ENCODE measurements at places on chromosomes 2 and 18.
A peak's percentile ranks its signal among the peaks of the same experiment; 100 is the strongest.

DNA sequence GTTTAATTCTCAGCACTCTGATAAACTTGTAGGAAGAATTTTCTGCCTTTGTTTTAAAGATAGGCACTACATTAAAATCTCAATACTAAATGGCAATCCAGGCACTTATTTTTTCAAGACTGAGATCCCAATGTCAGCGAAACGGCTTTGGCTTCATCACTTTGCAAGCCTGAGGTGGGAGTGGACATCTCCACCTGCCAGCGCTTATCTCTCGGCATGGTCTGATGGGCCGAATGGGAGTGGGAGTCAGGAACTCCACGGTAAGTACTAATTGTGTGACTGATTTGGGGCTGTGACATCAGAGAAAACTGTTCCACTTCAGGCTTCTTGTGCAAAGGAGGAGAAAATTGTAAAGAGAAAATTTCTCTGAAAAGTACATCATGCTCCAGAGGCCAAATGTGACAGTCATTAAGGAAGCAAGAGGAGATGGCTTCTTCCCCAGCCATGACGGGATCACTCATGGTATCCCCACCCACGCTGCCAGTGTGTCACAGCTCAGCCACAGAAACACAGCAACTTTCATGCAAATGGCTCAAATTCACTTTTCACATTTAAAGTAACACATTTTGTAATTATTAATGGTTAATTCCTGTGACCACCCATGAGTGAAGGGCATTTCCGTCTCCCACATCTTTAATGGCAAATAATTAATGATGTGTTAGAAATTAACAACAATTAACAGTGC is 385.5 kb upstream of the HNRNPA3 start:
- no peak for DNase-seq

GRCh38 chr2:57943315-57943714 is 103.3 kb upstream of the VRK2 start:
- DNase-seq, result no peak

GRCh38 chr2:104673225-104673624 is 180.7 kb upstream of the POU3F3 start:
- DNase-seq, result peak; percentile 37

- no peak for DNase-seq
Observed at GRCh38 chr18:22985250-22985649, 52.1 kb downstream of the RBBP8 start.

GRCh38 chr2:144256996-144257707 is 262.8 kb downstream of the ZEB2 start:
- peak; percentile 43 for DNase-seq

GRCh38 chr2:20515290-20516220 is 68.7 kb downstream of the RHOB start:
- DNase-seq, result no peak

- DNase-seq, result peak; percentile 51
Observed at GRCh38 chr2:10091182-10091888, 11.1 kb upstream of the CYS1 start.

GRCh38 chr2:229104974-229105387 is 166.1 kb downstream of the PID1 start:
- peak; percentile 6 for DNase-seq

DNA sequence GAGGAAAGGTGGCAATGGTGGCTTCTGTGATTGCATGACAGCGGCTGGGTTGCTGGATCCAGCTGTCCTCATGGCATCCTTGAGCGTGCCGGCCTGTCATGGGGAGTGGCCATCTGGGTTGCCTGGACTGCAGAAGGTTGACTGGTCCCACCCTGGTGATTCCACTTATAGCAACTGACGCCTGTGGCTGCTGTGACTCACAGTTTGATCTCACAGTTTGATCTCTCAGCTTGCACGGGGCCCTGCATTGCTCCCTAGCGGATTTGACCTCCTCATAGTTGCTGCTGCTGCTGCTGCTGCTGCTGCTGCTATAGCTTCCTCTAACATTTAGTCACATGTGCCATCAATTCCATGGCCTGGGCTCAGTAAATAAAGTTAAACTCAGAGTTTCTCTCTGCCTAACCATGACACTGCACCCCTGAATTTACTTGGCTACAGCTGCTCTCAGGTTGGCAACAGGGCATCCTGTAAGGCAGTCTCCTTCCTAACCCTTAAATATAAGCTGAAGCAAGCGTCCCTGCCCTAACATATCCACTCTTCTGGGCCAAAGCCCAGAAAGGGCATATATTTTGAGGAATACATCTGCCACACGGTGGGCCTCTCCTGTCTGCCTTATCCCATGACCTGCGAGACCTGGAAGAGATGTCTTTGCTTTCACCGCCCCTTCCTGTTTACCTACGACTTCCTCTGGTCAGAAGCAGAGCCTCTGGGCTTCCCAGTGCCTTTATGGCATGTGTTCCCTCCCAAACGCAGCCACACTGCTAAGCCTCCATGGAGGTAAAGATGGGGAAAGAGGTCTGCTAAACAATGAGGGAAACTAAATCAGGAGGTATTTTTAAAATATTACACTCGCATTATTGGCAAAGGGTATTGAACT is 37.8 kb upstream of the CCDC150 start:
- DNase-seq, result peak; percentile 60

DNA sequence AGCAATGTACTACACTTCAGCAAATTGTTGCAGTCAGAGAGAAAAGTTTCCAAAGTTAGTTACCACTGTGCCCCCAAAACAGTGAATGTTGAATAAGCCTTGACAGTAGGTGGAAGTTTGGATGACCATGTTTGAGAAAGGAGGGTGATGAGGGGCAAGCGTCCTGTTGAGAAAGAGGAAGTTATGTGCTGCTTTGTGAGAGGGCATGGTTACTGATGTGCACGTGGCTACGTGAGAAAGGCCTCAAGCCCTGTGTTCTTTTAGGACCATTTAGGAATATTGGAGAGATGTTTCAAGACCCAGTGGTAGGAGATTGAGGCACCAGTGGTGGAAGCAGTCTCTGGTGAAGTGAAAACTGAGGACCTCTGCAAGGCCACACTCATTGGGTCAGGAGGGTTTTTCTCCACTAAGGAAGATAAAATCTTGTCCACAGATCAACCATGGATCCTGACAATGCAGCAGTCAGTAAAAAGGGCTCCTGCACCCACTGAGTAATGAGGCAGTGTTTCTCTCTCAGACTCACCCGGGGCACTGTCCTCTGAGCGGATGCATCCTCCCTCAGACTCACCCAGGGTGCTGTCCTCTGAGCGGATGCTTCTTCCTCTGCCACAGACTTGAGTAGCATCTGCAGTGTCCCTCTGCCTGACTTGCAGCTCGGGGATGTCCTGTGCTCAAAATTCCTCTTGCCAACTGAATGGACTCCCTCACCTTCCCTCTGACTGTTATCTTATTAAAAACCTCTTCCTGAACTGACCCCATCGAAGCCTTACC is 34.7 kb upstream of the ACTR3 start:
- peak; percentile 72 for DNase-seq

- DNase-seq, result no peak
Observed at GRCh38 chr2:168952424-168952823, 51.3 kb downstream of the G6PC2 start.

DNA sequence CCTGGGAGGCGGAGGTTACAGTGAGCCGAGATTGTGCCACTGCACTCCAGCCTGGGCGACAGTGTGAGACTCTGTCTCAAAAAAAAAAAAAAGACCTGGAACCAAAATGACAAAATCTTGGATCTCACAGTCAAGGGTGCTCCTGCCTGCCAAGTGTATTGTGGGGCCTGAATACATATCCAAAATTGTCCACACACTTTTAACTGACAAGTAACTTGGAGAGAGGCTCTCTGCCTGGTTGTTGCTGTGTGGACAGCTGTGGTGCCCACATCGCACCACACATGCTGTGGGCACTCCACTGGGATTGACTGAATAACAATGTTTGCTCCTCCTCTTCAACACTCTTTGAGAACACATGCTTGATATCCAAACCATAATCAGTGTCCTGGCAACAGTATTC is 117.6 kb upstream of the REV1 start:
- DNase-seq, result no peak

DNA sequence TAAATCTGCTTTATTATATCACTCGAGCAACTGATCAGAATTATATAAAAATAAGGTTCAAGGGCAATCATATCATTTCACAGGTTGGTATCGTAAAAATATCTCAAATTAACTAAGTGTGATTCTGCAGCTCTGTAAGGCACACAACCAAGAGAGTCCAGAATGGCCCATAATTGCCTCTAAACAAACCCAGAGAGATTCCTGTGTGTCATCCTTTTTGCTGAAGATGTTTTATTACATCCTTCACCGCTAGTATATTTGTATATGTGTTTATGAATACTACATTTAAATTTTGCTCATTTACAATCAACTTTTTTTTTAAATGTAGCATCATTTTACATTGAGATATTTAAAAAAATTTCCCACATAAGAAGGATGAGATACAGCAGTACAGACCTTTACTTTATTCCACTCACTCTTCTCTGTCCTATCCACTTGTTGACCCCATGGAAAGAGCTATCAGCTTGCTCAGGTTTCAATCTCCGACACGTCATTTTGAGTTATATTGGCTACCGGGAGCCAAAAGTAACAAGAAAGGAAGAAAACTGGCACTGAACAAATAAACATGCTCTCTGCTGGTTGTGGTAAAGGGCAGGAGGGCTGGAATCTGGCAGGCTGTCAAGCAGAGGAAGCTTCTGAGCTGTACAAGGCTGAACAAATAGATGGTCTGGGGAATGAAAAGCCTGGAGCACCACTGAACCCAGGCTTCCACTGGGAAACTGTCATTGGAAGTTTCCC is 23.1 kb downstream of the PLA2R1 start:
- no peak for DNase-seq

DNA sequence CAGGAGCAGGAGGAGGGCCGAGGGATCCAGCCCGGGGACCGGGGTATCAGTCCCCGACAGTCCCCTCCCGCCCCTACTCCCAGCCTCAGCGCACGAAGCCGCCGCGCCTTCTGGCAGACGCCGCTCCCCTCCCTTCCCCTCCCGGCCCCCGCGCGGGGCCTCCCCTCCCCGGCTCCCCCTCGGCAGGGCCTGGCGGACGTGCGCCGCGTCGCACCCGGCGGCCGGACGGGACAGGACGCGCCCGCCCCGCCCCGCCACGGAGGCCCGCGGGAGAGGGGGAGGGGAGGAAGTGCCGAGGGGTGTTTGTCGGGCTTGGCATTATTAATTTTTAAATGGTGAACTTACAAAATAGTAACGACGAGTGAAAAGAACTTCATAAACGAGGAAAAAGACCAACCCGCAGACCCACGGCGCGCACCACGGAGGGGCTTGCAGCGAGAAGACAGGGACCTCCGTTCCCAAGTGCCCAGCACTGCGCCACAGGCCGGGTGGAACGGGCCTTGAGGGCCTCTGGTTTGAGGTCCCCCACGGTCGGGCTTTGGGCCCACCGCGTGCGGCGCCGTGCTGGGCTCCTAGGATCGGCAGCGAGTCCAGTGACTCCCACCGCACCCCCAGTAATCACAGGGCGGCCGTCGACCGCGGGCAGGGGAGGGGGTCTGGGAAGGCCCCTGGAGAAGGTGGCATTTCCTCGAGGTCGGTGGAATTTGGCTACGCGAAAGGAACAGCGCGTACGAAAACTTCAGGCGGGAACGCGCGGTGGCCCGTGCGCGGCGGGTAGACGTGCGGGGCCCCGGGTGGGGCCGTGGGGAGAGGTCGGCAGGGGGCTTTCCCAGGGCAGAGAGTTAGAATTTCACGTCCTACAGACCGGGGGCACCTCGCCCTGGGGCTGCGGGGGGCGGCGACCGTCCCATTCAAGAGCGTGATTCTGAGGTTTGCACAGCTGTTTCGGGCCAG is 954 bp upstream of the CTDSP1 start:
- DNase-seq, result peak; percentile 91

DNA sequence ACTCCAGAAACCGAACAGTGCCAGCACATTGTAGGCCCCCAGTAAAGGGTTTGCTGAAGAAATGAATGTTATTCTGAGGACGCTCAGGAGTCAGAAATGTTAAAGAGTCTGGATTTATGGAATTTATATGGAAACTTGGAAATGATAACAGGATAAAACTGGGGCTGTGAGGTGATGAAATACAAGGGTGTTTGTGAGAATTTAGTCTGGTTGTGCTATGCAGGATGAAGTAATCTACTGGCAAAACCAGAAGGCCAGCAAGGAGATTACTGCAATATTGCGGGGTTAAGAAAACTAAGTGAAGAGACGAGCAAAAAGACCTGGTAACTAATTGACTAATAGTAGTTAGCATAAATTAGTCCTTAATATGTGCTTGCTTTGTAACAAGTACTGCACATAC is 467.8 kb downstream of the ZEB2 start:
- no peak for DNase-seq

DNA sequence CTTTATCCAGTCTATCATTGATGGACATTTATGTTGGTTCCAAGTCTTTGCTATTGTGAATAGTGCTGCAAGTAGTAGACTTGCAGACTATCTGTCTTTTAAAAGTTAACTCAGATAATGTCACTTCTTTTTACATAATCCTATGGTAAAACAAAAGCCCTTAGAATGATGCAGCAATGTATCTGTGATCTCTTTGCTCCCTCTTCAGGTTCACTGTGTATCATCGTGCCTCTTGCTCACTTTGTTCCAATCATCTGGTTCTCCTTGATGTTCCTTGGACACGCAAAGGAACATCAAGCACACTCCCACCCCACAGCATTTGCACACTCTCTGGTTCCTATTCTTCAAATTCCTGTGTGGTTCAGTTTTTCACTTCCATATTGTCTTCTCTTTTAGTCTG is 472.5 kb upstream of the ZNF804A start:
- DNase-seq, result no peak

- no peak for DNase-seq
Observed at GRCh38 chr2:172884336-172884735, 148.7 kb downstream of the RAPGEF4 start.

- DNase-seq, result peak; percentile 50
Observed at GRCh38 chr2:200968735-200969134, 5.3 kb upstream of the ORC2 start.

DNA sequence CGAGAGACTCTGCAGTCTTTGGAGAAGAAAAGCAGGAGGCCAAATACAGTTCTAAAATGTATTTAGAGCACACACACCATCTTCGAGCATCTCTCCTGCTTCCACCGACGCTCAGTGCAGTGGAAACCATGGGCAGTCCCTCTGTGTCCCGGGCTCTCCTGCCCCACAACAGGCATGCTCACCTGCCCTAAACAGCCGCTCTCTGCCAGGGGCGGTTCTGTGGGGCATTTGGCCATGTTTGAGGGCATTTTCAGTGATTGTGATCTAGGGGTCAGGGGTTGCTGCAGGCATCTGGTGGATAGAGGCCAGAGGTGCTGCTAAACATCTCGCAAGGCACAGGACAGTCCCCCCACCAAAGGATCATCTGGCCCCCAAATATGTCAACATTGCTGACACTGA is 55.8 kb downstream of the EMX1 start:
- DNase-seq, result no peak

- no peak for DNase-seq
Observed at GRCh38 chr18:22057908-22058527, 111.4 kb upstream of the GATA6 start.
